Activated naive CD8-positive, alpha-beta T cell treated with anti-CD3 and anti-CD28 coated beads, Interleukin-2, amount 50 U/mL, for 24 hours (primary cell): ENCODE measurements at places on chromosomes 4 and X.
A peak's percentile ranks its signal among the peaks of the same experiment; 100 is the strongest.

DNA sequence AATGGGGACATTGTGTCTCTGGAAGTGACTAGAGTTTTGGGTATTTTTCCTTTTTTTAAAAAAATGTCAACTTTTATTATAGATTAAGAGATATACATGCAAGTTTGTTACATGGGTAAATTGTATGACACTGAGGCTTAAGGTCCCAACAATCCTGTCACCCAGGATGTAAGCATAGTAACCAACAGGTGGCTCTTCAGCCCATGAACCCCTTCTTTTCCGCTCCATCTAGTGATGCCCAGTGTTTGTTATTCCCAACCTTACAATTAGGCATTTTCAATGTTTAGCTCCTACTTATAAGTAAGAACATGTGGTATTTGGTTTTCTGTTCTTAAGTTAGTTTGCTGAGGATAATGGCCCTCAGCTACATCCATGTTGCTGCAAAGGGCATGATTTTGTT is 102.7 kb downstream of the GRID2 start:
- no peak for DNase-seq

DNA sequence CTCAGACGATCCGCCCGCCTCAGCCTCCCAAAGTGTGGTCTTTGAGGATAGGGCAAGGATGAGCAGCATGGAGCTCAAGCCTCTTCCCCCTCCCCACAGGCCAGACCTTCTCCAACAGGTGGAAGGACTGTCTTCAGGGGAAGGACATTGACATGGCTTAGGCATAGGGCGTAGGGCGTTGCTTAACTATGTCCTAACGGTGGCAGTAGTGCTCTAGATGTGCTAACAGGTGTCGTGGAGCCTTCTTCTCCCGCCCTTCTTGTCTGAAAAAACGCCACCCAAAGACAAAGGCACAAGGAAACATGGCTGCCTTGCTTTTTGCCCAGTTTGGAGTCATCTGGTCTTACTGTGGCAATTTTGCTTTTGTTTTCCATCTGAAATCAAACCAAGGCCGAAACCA is 219.8 kb downstream of the OR13H1 start:
- no peak for DNase-seq

GRCh38 chr4:16125571-16126445 is 42.0 kb upstream of the PROM1 start:
- DNase-seq: peak; percentile 9

DNA sequence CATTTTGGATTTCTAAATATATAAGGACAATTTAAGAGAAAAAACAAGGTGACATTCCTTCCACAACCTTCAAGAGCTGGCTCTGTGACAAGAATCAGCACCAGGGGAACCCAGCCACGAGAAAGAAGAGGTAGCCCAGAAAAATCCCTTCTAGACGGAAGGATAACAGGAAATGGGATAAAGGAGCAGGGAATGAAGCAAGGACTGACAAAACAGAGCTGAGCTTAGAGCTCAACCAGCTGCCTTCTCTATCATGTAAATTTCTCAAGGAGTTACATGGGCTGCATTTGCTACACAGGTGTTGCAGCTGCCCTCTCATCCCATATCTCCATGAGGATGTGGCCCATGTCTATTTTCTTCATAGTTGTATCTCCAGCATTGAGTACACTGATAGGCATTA is 154.2 kb upstream of the PRDX4 start:
- no peak for DNase-seq

- DNase-seq: no peak
Observed at GRCh38 chr4:145814246-145814645, 124.4 kb downstream of the ZNF827 start.

- no peak for DNase-seq
Observed at GRCh38 chr4:153822316-153822715, 33.4 kb upstream of the SFRP2 start.

- no peak for DNase-seq
Observed at GRCh38 chr4:60581919-60582536, 618.1 kb upstream of the ADGRL3 start.

DNA sequence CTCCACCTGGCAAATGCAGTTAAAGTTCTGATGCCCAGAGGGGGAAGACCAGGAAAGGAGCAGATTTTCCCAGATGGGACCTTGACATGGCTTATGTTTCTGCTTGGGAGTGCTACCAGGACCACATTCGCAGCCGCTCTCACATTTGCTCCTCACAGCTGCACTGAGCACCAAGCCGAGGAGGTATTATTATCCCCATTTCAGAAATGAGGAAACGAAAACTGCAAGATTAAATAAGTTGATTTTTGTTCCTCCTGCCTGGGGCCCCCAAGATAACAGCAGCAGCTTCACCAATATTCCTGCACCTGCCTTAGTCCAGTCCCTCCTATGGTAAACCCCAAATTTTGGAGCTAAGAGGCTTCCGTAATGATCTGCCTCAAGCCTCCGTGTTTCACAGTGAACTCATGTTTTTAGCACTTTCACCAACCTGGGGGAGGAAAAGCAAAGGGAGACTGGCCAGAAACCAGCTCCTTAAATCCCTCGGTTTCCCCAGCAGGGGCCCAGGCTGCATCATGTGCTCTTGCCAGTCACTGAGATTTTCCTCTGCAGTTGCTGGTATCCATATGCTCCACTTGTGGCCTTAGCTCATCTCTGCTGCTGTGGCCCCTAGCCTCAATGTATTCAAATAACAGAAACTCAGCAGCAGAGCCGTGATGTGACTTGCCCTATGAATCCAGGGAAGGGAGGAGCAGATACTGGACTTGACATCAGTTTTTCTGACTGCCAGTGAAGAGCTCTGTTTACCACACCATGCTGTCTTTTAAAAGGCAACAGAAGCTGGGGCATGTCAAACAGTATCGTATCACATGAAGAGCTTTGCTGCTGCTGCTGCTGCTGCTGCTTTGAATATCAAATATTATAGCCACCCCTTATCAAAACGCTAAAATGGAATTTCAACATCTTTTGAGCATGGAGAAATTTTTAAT is 95.5 kb upstream of the KLHL13 start:
- DNase-seq: no peak

- DNase-seq: no peak
Observed at GRCh38 chr4:142940425-142941330, 94.6 kb upstream of the INPP4B start.

GRCh38 chr4:101306225-101306624 is 41.1 kb downstream of the PPP3CA start:
- no peak for DNase-seq
